SHP77 (cell line): ENCODE measurements at places on chromosomes 6 and 20.

- DNase-seq: no peak
Observed at GRCh38 chr6:14784596-14785492, 461.0 kb upstream of the JARID2 start.

GRCh38 chr6:136927292-136927691 lies 5.2 kb downstream of the SLC35D3 start:
- peak; percentile 13 for DNase-seq

DNA sequence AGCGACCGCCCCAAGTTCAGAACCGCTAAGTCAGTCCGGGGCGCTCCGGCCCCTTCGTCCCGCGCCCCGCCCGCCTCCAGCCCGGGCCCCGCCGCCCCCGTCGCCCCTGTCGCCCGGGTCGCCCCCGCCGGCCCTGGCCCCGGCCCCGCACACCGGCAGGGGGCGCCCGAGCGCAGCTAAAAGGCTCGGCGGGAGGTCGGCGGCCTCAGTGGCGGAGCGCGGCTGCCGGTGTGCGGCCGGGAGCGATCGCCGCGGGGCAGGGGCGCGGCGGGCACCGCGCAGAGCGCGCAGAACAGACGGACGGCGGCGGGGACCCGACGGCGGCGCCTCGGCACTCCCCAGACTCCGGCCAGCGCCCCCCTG lies at the start of gene FNDC1:
TSS of gene FNDC1 (plus strand) at position 208 of the 363 bp plus-strand sequence. CDS start 197 bp downstream, outside the sequence.
- DNase-seq: no peak

- DNase-seq: no peak
Observed at GRCh38 chr6:63643862-63644261, 8.3 kb downstream of the PHF3 start.

DNA sequence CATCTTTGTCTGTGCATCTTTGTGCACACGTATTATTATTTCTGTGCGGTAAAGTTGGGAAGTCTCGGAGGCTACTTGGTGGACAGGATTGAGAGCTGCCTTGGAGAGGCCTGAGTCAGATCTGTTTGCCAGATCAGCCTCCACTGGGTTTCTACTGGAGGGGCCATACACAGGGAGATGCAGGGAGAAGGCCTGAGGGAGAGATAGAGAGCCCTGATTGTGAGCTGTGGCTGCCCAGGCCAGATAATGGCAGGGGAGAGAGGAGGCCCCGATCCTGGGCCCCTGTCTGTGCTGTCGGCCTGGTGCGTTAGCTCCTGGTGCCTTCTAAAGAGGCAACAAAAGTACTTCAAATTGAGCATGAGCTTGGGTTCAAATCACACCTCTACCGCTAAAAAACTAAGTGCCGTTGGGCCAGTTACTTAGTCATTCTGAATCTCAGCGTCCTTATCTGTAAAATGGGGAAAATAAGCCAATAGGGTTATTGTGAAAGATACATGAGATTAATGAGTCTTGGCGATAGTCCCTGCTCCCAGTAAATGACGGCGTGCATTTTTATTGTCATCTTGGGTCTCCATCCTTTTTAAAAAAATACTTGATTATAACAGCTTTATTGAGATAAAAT lies 27.6 kb upstream of the ADA start:
- no peak for DNase-seq

DNA sequence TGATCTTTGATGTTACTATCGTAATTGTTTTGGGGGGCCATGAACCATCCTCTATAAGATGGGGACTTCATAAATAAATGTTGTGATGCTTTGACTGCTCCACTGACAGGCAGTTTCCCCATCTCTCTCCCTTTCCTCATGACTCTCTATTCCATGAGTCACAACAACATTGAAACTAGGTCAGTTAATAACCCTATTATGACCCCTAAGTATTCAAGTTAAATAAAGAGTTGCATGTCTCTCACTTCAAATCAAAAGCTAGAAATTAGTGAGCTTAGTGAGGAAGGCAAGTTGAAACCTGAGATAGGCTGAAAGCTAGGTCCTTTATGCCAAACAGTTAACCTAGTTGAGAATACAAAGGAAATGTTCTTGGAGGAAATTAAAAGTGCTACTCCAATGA lies 491.0 kb downstream of the HAO1 start:
- DNase-seq: no peak

DNA sequence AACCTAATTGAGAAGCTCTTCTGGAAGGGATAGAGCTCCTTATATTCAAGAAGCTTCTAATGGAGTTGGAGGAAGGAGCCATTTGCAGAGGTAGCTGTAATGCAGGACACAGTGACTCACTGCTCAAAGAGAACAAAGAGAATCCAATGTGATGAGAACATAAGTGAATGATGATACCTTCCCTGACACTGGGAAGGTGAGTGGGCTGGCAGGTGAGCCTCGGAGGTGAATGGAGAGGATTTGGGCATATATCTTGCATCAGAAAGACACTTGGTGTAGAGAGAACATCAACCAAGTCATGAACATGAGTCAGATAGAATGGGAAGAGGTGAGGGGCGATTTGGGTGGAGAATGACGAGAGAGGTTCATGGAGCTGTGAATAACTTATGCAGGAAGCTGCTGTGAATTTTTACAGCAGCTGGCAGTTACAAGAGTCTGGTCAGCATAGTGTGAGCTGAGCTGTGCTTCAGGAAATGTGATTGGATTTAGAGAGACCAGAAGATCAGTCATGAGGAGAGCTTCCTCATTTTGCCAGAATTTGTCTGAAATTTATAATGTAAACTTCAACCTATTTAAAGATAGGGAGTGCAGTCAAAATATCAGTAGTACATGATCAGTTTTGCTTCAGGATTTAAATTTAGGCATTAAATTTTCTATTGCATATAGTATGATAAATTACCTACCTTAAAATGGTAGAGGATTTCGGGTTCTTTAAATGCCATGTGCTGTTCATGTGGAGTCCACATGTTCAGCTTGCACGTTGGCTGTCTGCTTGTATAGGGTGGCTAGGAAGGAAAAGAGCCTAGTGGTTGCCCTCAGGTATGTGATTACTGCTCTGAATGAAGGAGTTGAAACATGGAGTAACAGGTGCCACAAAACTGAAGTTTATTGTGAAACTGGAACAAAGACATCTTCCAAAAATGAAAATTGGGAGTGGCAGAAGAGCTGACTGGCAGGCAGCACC lies 59.2 kb upstream of the KIF25 start:
- DNase-seq: no peak

DNA sequence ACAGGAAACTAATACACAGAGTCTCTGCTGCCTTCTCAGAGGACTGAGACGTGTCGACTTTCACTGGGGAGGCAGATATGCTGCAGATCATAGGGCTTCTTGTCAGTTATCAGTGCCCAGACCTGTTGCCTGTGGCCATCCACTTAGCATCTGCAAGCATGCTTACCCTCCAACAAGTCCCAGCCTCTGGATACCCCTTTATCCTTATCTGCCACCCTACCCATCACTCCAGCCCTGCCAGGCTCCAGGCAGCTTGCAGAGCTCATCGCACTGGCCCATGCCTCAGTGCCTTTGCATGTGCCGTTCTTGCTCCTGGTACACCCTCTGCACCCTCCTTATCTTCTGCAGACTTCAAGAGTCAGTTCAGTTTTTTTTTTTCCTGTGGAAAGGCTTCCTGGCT lies 119.2 kb downstream of the TOX2 start:
- DNase-seq: no peak

DNA sequence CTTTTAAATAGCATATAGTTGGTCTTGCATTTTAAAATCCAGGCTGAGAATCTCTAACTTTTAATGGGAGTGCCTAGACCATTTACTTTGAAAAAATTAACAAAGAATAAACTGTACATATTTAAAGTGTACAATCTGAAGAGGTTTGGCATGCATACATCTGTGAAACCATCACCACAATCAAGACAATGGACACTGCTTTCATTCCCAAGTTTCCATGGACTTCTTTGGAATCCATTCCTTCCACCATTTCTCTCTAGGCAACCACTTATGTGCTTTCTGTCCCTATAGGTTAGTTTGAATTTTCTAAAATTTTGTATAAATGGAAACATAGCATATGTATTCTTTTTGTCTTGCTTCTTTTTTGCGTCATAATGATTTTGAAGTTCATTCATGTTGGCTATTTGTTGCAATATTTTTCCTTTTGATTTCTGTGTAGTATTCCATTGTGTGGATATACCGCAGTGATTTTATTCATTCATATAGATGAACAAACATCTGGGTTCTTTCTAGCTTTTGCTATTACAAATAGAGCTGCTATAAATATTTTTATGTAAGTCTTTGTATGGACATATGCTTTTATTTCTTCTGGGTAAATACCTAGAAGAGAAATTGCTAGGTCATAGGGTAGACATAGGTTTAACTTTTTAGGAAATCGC lies 50.9 kb downstream of the NEDD9 start:
- DNase-seq: no peak

- no peak for DNase-seq
Observed at GRCh38 chr6:158237656-158238055, 69.5 kb downstream of the GTF2H5 start.

GRCh38 chr6:24194978-24195700 lies 69.1 kb downstream of the NRSN1 start:
- DNase-seq: no peak

GRCh38 chr6:50780382-50780781 lies 38.3 kb upstream of the TFAP2B start:
- no peak for DNase-seq
